ENCODE measurements at places on chromosomes 6 and 20.

DNA sequence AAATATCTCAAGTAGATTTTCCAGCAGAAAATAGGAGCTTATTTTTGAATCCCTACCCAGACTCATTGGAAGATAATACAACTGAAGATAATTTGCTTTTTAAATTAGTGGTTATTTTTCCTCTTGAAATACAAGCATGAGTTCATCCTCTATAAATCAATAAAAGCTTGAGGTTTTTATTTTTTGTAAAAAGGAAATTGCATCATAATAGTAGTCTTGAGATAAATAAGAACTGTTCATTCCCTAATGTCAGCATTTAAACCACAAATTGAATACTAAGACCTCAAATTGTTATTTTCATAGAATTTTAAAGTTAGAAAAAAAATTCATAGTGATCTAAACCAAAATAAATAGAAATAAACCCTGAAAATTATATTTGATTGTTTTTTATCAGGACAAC, 719.1 kb downstream of the CD109 start:
- no peak for DNase-seq

DNA sequence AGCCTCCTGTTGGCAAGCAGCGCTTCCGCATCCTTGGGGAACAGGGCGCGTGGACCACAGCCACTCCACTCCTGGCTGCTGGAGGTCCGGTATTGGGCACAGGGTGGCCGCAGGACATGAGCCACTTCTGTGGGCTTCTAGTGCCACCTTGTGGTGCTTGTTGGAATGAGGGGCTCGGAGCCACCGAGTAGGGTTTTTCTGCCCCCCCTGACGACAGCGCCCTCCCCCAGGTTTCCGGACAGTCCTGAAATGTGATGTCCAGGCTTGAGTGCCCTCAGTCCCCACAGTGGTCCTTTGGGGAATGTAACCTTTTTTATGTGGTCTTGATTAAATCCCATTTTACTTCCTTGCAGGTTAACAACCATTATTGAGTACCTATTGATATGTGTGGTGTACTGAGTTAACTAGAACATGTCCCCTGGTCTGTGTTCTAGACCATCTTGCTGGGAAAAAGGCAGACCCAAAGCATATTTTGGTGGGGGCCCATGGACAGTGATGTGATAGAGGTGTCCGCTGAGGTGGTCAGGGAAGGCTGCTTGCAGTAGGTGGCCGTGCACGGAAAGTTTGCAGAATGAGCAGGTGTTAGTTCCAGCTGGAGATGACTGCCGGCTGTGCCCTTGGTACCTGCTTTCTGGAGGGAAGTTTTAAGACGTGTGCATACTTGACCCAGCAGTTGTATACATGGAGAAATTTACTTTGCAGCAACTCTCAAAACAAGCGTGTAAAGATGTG, 70.0 kb downstream of the PTPN1 start:
- DNase-seq = peak; percentile 65

DNA sequence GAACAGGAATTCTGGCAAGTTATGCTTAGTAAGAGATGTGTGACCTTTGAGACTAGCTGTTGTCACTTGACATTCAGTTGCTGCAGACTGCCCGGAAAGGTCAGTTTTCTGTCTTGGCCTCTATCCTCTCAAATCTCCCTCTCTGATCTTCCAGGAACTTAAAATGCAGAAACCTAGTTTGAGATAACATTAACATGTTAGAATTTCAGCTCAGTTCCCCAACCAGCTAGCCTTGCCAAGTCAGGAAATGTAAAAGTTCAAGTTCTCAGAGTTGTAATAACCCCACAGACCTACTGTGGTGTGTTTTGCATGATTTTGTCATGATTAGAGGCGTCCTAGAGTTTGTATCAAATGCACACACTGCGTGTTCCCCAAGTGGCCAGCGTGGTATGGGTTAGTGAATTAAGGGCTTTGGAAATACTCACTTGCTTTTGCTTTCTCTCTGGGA, 46.6 kb downstream of the DUSP22 start:
- no peak for DNase-seq

GRCh38 chr20:48703511-48704219, 124.1 kb downstream of the PREX1 start:
- DNase-seq = no peak

- no peak for DNase-seq
Measured at GRCh38 chr6:151422981-151423380, 28.9 kb downstream of the RMND1 start.

DNA sequence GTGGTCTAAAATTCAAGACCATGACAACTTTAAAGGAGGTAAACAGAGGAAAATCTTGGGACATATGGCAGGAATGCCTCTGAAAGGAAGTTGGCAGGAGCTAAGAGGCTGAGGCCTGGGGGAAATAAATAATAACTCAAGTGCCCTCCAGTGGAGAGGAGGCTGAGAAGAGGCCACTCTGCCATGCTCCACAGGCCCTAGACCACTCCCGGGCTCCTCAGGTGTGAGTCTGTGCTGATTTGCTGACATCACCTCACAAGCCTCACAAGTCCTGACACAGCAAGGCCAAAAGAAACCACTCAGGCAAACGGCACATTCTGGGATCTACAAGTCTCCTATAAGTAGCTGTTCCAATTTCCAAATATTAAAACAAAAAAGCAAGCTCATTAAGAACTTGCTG, 91.0 kb upstream of the RIPOR2 start:
- DNase-seq = no peak

- no peak for DNase-seq
Measured at GRCh38 chr20:34974246-34974645, 18.6 kb downstream of the MYH7B start.

- DNase-seq = peak; percentile 88
Measured at GRCh38 chr6:159044899-159045727, at the start of gene TAGAP. Gene TAGAP (minus strand): TSS chr6:159044991. CDS start chr6:159044146, 845 bp downstream.

GRCh38 chr6:35092362-35093117, 48.6 kb downstream of the TCP11 start:
- no peak for DNase-seq

DNA sequence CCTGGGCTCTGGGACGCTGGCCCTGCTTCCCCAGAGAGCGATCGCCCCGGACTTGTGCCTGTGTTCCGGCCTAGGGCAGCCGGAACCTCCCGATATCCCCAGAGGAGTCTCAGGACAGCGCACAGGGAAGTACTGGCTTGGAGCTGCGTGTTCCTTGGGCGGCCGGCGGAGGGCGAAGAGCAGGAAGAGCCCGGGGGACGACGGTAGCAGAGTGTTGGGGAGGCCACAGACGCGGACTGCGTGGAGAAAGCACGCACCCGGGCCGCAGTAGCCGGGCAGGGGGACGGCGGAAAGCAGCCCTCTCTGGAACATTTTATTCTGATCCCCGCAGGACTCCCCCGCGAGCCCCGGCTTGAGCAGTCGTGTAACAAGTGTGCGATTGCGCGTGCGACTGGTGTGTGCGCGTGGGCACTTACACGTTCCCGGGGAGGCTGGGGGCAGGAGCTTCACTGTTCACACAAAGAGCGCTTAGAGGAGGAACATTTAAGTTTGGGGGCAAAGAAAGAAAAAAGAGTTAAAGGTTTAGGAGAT, 36.1 kb downstream of the NCR2 start:
- peak; percentile 27 for DNase-seq

DNA sequence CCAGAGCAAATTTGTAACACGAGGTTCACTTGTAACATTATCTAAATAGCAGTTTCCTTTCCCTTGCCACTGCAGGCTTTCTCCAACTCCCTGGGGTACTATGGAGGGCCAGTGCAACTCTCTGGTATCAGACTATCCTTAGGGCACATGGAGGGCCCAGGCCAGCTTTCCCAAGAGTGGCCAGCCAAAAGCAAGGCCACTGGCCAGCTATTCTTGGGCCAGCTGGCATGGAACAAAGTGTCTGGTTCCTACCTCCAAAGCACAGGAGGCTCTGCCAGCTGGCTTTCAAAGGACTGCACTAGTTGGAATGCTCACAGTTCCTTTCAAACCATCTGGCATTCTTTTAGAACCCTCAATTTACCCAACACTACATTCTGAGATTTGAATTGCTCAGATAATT, 8.7 kb downstream of the RNF24 start:
- DNase-seq = no peak

- no peak for DNase-seq
Measured at GRCh38 chr6:137160763-137161162, 12.7 kb downstream of the IL22RA2 start.

GRCh38 chr6:46290421-46291274, 119.9 kb upstream of the ENPP5 start:
- no peak for DNase-seq

DNA sequence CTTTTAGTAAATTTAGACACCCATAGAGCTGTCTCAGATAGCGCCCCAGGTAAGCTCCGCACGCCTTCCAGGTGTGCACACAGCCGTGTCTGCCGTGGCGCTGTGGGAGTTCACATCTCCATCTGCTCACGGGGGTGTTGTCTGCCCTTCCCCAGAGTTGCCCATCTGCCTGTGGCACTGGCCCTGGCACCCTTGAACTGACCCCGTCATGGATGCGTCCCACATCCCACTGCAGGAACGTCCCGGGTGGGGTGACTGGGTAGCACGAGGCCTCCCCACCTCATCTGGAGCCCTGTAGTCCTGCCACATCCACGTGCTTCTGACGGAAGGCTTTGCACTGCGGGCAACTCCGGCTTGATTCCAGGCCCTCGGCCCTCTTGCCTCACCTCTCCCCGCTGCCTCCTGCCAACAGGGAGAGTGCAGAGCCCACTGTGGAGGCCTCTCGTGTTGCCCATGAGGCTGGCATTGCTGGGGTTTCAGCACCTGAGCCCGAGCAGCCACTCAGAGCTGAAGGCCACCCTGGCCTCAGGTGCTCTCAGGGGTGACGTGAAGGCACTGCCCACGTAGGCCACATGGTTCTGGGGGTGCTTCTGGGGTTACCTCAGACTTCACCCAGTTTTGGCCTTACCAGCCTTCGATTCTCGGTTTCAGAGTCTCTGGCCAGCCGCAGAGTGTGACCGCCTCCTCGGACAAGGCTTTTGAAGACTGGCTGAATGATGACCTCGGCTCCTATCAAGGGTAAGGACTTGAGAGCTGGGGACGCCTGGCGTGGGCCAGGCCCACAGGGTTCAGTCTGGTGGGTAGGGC, 5.1 kb downstream of the ARFGAP1 start:
- no peak for DNase-seq

DNA sequence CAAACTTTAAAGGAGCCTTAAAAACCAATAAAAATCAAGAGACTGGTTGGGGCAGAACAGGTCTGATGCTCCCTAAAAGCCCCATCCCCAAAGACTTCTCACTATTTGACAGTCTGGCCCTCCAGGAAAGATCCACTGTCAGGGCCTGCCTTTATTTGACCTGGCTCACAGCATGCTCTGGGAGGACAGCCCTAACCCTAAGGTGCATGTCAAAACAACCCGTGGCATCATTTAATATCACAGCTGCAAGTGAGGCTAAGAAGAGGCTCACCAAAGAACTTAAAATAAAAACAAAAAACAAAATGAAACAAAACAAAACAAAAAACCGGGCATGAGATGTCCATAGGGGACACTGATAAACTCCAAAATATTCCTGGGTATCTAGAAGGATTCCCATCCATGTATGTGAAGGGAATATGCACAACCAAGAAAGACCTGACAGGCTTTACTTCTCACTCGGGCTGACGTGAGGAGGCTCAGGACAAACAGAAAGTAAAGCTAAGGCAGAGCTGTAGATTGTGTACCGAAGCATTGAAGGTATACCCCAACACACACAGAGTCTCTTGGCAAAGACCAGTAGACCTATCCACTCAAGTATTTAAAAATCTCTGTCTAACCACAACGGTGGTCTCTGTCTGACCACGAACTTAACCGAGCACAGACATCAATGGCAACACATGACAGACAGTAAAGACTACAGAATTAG, 57.3 kb downstream of the AHI1 start:
- DNase-seq = no peak

- DNase-seq = no peak
Measured at GRCh38 chr6:32742374-32742773, 1.2 kb downstream of the HLA-DQA2 start.

DNA sequence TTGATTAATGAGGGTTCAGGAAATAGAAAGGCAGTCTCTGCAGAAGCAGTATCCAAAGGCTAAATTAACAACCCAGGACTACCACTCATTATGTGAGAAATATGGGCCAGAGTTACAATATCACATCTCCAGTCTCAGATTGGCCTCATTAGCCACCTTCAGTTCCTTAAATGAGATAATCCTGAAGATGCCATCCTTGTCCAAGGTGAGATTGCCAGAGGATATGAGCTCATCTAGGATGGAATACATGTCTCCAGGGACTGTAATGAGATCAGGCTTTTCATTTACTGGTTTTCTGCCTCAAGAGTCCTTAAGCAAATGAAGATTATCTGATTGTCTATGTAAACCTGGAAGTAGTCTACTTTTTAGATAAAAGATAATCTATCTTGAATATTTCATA, 196.3 kb downstream of the FUT9 start:
- no peak for DNase-seq

GRCh38 chr6:19535351-19535750, 301.8 kb upstream of the ID4 start:
- no peak for DNase-seq

DNA sequence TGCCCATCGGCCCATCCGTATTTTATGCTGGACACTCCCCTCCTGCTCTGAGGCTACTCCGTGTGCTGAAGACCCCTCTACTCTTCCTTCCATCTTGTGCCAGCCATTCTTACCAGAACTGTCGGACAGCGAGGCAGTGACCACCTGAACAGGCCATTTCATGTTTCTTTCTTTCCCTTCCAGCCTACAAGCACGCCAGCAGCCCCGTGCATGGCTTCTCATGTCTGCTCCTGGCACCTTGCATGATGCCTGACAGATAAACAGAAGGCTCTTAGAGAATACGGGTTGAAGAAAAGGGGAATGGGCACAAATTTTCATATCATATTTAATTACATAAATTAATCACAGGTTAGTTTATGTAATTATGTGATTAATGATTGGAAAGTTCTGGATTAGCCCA, 95.7 kb downstream of the ARID1B start:
- no peak for DNase-seq

- DNase-seq = no peak
Measured at GRCh38 chr6:116008470-116009243, 52.0 kb downstream of the FRK start.

GRCh38 chr6:90383196-90383822, 86.7 kb upstream of the BACH2 start:
- DNase-seq = no peak

- DNase-seq = peak; percentile 30
Measured at GRCh38 chr6:156866220-156867015, 89.2 kb downstream of the ARID1B start.

GRCh38 chr6:159462431-159462830, 230.6 kb downstream of the SOD2 start:
- DNase-seq = no peak

- DNase-seq = no peak
Measured at GRCh38 chr6:159487636-159488035, 205.4 kb downstream of the SOD2 start.
